ENCODE measurements at places on chromosomes 2 and 18.

- DNase-seq, result no peak
These were observed 441.0 kb downstream of the CPS1 start for GRCh38 chr2:210997373-210997772.

DNA sequence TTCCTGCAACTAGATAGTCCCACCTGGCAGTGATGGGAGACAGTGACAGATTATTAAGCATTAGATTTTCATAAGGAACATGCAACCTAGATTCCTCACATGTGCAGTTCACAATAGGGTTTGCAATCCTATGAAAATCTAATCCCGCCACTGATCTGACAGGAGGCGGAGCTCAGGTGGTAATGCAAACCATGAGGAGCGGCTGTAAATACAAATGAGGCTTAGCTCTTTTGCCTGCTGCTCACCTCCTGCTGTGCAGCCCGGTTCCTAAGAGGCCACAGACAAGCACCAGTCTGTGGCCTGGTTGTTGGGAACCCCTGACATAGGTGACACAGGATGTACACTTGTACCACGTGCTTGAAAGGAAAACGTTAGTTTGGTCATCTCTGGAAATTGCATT is 41.6 kb downstream of the CDH19 start:
- DNase-seq, result no peak

DNA sequence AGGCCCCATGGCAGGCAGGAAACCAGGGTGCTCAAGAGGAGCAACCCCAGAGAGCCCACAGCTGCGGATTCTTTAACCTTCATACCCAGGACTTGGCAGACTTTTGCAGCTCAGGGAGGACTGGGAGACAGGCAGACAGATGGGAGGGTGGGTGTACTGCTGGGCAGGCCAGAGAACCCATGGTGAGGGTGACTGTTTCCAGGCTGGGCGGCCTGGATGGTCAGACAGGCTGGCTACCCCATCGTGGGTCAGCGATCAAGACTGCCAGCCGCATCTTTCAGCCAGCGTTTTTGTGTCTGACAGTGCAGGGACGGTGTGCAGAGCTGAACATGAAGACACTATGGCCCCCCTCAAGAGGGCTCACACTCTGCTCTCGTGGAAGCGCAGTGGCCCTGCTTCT is 82.2 kb downstream of the MARCO start:
- DNase-seq, result no peak

DNA sequence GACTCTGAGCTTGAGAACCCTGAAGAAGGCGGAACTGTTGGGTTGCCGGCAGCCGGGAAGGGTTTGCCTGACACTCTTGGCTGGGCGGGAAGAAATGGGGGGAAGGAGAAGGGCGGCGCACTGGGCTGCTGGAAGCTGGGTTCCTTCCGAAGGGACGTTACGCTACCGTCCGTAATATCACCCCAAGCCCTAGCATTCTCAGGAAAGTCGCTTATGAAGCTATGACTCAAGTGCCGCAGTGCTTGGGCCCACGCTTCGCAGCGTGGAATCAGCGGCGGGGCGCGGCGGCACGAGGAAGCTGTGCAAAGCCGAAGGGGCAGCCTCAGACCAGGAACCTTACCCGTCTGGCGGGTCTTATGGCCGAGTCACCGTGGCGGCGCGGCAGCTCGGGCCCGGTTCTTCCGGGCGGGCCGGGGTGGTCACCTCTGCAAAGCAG is 50.2 kb upstream of the SIGLEC15 start:
- peak; percentile 80 for DNase-seq

- DNase-seq, result no peak
These were observed 43.3 kb downstream of the PLB1 start for GRCh38 chr2:28539118-28539541.

DNA sequence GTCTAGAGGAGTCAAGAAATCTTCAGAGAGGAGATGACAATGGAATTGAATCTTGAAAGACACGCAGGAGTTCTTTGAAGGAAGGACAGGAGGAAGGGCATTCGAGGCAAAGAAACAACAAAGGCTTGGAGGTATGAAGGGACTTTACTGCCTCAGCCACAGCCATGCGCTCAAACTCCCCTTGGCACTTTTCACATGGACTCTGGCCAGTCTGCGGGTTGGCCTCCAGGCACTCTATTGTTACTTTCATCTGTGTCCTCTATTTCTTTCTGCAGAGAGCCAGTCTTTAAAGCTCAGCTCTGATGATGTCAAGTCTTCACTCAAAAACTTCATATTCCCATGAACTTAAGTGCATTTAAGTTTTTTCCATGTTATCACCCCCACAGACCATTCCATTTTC is 95.4 kb downstream of the ZAP70 start:
- DNase-seq, result no peak

DNA sequence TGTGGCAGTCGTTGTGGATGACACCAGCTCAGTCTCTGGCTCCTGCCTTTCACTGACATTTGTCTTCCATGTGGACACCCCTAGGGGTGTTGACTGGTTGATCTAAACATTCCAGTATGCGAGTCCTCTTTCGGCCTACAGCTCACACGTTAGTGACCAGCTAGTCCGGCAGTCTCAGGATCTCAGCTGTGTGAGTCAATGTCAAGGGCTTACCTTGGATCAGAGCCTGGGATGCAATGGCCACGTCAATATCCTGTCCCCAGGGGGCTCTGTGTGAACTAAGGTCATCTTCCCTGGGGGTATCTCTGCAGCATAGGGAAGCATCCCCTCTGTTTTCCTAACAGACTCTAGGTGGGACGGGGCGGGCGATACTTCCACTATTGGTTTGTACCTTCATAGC is 35.1 kb upstream of the YWHAQ start:
- DNase-seq, result no peak

DNA sequence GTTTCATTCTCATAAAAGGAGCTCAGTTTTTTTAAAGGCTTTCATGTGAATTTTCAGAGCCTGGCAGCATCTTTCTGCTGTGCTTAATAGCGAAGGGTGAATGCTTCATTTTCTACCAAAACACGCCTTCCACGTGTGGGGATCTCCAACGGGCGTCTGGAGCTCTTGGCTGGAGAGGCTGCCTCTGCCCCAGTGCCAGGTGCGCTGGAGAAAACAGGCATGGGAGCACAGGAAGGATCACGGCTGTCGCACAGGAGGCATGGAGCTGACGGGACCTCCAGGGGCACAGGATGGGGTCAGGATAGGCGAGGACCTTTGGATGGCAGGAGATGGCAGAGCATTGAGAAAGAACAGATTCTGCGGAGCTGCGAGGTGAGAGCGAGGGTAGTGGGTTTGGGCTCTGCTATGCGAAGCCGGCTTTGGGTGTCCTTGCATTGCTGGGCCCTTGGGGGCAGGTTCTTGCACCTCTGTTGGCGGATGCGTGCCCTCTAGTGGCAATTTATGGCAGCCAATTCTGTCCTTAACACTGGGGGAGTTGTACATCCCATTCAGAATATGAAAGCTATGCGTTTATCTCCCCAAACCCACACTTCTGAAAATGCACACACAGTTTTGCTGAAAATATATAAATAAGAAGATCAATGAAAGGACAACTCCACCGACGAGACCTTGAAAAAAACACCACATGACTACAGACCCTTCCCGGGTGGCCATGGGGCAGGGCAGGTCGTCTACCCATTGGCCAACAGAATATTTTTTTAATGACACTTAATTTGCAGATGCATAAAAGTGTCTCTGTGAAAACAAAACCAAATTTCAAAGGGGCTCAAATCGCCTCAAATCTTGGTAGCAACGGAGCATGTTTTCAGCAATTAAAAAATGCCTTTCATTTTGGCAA is 90.4 kb upstream of the SLC35G4 start:
- peak; percentile 49 for DNase-seq

- DNase-seq, result peak; percentile 38
These were observed 894.5 kb upstream of the POU3F3 start for GRCh38 chr2:103959174-103960128.

Data from COR-L47 (cell line).